ENCODE measurements at places on chromosomes 2 and 18.

- no peak for DNase-seq
These were observed 234.1 kb downstream of the GLI2 start for GRCh38 chr2:120969613-120970355.

- no peak for DNase-seq
These were observed 32.9 kb upstream of the PPM1B start for GRCh38 chr2:44135771-44136170.

GRCh38 chr18:36494160-36494437 is 196.6 kb downstream of the FHOD3 start:
- no peak for DNase-seq

GRCh38 chr2:240412211-240412861 is 23.1 kb upstream of the GPC1 start:
- no peak for DNase-seq

- DNase-seq: no peak
These were observed 340.7 kb downstream of the MBD2 start for GRCh38 chr18:53883771-53884170.

- DNase-seq: no peak
These were observed 25.3 kb upstream of the TNS1 start for GRCh38 chr2:218028189-218028495.

DNA sequence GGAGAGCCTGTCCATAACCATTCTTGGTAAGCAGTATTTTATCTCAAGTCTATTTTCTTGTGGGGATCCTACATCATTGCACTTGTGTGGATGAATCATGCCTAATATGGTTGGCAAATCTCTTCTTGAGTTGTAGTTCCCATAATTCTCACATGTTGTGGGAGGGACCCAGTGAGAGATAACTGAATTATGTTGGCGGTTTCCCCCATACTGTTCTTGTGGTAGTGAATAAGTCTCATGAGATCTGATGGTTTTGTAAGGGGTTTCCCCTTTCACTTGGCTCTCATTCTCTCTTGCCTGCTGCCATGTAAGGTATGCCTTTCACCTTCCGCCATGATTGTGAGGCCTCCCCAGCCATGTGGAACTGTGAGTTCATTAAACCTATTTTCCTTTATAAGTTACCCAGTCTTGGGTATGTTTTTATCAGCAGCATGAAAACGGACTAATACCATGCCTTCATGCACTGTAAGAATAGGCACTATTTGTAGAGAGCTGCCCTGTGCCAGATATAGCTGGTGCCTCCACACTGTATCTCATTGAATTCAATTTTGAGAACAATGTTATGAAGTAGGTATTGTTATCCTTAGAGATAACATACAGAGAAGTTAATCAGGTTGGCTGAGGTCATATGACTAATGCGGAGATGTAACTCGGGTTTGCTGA is 148.3 kb downstream of the PLCL1 start:
- no peak for DNase-seq

DNA sequence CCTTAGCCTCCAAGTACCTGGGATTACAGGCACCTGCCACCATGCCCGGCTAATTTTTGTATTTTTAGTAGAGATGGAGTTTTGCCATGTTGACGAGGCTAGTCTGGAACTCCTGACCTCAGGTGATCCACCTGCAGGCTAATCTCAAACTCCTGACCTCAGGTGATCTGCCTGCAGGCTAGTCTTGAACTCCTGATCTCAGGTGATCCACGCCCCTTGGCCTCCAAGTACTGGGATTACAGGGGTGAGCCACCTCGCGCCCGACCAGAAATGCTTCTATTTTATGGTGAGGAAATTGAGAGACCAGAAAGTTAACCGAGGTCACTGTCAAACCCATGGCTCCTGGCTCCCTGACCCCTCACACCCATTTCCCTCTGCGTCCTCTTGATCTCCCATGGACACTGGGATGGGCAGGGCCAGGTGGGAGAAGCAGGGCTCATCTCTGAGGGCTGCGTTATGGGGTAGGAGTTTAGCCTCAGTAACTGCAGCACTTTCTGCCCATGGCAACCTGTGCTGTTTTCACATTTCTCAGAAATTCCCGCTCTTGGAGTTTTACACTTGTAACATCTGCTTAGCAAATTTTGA is 210.0 kb downstream of the AGAP1 start:
- DNase-seq: no peak

DNA sequence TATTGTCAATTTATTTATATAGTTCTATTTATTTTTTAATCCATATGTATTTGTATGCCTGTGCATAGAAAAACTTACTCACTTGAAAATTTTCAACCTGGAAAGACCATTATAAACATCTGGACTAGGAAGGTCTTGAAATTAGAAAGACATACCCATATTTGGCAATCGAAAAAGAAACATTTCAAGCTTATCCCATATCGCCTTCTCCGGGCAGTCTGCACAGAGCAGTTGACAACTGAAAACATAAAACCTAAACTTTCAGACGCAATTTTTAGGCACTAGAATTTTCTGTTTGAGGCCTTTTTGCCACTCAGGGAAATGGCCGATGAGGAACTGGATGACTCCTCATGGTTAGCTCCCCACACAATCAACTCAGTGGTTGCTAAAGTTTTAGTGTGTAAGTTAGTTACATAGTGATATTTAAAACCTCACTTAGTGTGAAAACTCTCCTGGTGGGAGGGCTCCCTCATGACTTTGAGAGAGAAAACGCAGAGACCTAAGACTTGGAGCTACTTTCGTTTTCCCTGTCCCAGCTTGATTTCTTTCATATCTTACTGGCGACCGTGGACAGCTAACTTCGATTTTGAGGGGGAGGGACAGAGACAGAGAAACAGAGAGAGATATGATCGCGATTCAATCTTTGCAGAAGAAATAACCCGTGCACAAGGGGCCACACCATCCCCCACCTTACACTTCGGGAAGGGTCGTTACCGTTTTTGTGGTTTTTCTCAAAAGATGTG is 3.2 kb upstream of the HOXD12 start:
- DNase-seq: no peak

GRCh38 chr2:30862054-30862651 is 54.9 kb upstream of the CAPN13 start:
- DNase-seq: peak; percentile 46

- DNase-seq: no peak
These were observed 85.4 kb upstream of the MYO3B start for GRCh38 chr2:170092436-170093060.

GRCh38 chr2:121910139-121910538 is 154.7 kb downstream of the TSN start:
- DNase-seq: peak; percentile 52

GRCh38 chr18:43970656-43971055 is 693.4 kb upstream of the SYT4 start:
- no peak for DNase-seq

- DNase-seq: no peak
These were observed 195.7 kb downstream of the ARL4C start for GRCh38 chr2:234300932-234301823.

DNA sequence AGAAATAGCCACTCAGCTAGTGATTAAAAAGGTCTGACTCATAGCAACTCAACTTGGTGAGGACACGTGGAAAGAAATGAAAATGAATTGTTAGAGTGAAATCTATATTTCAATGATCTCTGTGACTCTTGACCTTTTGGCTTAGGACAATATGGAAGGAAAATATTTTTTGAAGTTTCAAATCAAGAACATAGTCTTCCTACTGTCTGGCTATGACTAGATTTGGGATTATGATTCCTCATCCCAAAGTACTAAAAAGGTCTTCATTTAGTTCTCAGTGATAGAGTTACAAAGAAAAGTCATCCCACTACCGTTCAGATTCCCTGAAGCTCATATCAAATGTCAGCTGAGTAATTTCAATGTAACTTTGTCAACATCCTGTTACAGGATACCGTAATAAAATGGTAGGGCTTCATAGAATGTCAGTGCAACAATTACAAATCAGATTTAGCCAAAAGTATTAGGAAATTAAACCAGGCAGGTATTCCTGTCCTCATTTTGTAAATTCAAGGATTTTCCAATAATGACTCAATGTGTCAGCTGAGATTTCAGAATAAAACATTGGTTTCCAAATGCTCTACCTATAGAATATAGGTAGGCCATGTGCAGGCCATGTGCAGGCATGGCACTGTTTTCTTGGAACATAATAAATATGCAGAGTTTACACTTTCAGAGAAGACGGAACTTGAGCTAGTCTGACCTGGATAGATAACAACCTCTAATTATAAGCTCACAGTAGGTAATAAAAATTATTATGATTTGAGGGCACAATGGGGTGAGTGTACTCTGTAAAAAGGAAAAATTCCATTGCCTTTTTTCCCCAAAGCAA is 36.0 kb downstream of the ANKRD29 start:
- DNase-seq: peak; percentile 15

DNA sequence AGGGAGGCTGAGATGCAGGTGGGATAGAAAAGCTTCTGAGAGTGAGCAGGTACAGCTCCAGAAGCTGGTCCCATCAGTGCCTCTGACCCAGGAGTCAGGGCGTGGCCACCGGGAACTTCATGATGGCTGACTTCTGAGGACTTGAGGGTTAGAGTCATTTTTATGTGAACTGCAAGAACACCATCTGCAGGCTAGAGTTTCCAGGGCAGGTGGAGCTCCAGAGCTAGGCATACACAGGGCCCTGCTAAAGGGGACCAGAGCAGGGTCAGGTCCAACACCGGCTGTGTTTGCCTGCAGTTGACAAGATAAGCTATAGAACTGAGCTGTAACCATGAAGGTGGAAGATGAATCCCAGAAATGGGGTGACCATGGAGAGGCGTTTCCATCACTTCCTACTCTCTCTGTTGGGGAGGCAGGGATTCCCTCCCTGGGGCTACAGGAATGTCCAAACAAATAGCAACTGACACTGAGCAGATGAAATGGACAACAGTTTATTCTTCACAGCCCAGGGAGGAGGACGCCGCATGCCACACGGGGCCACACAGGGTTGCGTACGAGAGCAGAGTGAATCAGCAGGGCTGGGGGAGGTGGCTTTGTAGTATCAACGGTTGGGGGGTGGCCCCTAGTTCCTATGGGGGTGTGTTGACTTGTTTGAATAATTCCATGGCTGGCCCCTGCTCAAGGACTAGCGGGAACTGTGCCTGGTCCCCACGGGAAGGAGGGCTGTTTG is 77.6 kb upstream of the ZNF516 start:
- DNase-seq: no peak

DNA sequence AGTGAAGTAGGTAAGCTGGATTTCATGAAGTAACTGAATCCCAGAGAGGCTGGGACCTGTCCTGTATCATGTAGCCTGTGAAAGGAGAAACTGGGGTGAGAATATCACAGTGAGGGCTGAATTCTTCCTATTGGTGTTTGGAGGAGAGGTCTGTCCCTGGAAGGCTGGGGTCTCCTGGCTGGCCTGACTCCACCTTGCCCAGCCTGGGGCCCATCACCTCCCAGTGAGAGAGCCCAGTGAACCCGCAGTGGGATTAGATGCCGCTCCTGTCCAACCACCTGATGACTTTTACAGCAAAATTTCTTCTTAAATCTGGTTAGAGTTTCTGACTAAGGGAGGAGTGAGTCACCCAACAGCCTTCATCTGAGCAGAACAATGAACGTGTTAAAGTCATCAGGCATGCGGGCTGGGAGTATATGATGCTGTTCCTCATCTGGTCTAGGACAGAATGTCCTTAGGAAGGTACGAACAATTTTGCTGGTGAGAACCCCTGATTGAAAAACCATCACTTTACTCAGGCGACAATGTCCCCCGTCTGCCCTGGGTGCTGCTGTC is 152.9 kb downstream of the LPIN1 start:
- no peak for DNase-seq

GRCh38 chr2:179275253-179276012 is 10.8 kb upstream of the SESTD1 start:
- no peak for DNase-seq

DNA sequence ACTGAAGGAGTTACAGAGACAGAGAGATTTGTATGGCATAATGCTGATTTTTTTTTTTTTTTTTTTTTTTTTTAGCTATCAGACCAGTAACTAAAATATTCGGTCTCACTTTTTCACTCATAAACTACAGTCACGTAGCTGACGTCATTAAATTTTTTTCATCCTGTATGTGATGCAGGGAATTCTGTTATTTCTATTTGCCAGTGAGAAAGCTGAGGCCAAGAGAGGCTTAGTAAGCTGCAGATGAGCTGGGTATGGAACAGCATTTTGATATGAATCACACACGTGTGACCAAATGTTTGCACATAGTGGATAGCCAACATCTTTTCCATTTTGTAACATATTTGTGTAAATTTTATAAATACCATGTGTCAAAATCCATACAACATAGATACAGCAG is 79.1 kb upstream of the EPB41L3 start:
- DNase-seq: no peak

DNA sequence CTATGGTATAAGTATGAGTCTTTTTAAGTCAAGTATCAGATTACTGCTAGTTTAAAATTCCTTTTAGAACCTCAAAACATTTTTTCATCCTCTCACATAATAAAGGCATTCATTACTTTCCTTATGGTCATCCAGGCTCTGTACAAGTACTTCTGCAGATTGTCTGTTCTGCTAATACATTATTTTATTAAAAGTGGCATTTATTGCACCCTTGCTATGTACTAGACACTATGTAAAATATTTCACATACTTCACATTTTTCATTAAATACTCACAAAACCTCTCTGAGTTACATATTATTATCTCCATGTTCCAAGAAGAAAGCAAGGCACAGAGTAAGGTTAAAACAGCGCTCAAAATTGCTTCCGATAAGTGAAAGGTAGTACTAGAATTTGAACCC is 84.1 kb downstream of the RAPH1 start:
- peak; percentile 52 for DNase-seq

DNA sequence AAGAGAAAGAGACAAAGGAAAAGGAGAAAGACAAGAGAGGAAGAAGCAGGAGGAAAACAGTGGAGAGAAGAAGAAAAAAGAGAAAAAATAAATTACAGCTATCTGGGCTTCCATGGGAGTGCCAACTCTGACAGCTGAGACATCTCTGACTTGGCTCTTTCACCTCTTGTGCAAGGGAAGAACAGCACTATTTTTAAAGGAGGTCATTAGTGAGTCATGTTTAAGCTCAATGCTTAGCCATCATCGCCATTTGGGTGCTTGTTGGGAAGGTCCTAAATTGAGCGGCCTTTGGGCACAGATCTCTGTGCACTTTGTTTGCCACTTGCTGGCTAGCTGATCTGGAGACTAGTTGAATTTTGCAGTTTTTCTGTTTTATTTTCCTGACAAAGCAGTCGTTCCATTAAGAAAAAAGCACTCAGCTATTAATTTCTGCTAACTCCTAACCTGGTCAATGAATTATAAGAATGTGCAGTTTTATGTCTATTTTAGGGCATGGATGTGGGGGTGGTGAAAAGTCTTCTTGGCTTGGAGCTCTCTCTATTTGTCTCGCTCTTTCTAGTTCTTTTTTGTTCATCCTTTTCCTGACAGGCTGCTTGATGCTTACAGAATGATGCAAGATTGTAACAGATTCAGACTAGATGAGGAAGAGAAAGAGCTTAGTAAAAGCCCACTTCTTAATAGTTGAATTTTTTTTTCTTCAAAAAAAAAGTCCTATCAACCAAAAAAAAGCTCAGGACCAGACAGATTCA is 231.5 kb downstream of the SLC8A1 start:
- no peak for DNase-seq

- DNase-seq: peak; percentile 45
These were observed 89.6 kb downstream of the ITGB1BP1 start for GRCh38 chr2:9333591-9334171.

Measured in foreskin melanocyte (primary cell).